Right kidney (tissue), 9 donors: ENCODE measurements at places on chromosomes 5 and 9.

DNA sequence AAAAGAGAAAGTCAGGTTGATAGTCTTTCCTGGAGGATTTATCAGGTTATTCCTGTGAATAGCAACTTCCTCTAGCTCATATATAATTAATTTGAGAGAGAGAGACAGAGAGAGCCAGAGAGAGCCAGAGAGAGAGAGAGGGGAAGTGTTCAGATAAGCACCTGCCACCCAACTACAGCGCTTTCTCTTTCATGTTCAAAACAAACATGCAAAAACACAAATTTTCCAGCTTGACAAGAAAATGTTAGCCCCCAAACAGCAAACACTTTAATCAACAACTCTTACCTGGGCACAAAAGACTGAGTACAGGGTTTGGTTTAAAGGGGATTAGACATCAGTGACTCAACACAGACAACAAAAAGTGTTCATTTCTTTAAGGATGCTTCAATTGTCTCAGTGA is 61.7 kb upstream of the PLPP6 start:
- DNase-seq: no peak

DNA sequence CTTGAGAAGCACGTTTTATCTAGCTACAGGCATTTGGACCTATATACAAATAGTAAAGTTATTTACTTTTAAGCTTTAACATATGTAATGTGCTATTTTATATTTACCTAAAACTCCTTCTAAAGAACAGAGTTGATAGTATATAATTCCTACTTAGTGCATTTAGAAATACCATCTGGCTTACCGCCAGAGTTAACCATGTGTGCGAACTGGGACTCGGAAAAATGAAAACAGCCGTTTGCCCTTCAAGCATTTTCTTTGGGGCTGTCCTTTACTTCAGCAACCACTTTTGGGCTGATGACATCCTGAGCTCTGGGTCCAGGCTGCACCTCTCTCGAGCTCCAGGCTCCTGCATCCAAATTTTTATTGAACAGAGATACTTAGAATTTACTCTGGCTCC is 21.9 kb upstream of the DHFR start:
- no peak for DNase-seq

GRCh38 chr9:98786750-98787510 is 9.4 kb downstream of the ANKS6 start:
- no peak for DNase-seq

- no peak for DNase-seq
These were observed 11.7 kb upstream of the IRF1 start for GRCh38 chr5:132501961-132502931.

DNA sequence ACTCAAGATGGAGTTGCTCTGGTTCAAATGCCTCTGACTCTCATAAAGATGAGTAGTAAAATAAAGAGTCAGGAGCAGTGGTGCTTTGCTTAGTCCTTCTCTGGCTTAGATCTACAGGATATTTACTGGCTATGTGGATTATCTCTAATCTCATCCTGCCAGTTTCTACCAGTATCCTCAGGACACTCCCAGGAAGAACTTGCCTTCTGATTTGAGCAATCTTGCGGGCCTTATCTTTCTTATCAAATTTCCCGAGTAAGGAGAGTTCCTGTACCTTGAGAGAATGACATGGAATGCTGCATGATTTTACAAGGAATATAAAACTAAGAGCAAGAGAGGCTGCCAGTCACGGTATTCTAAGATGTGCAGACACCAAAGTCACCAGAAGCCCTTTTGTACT is 364.0 kb downstream of the ARHGEF28 start:
- DNase-seq: no peak

DNA sequence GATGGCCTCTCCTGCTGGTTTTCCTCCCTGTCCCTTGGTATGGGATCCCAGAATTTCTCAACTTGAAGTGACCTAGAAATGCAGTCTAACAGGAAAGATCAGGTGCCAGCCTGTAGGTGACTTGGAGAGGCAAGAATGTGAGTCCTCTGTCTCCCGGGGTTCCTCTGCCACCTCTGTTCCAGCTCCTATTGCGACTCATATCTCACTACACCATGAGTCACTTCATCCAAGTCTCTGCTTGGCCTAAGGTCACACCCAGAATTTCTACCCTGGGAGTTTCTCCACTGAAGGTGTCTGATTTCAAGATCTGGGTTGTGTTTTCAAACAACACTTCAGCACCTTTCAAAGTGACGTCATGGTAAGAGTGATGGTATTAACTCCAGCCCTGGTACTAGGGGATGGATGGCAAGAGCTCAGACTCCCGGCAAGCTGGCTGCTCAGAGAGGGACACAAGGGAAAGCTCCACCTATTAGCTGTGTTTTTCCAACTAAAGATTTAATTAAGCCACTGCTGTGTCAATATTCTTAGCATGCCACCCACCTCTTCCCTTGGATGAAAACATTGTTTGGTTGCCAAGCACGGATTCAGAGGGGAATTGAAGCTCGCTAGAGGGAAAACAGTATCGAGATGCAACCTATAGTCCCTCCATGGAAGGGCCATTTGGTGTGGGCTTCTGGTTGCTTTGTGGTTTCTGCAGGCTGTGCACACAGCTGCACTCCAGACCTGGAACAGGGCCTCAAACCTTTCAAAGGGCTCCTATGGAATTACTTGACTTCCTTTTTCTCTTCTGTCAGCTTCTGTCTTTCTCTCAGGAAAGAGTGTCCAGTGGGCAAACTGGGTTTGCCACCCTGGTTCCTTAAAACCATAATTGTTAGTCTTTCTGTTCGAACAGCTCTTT is 205.7 kb downstream of the GAS1 start:
- DNase-seq: no peak

DNA sequence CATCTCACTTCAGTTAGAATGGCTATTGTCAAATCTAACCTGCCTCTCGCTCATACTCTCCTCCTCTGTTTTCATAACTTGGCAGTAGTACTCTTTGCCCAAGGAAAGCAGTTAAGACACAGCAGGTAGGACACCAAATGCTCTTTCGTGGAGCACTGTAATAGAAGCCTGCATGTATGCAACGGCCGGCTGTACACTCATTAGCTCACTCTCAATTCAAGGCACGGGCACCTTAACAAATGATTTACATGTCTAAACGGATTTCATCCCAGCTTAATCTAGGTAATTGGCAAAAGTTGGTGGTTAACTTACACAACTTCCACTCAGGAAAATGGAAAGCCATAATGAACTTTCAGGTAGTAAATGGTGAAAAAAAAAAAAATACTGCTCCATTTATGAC is 14.9 kb downstream of the DEPDC1B start:
- DNase-seq: no peak

- DNase-seq: no peak
These were observed 9.8 kb downstream of the CCNG1 start for GRCh38 chr5:163447191-163447590.

- no peak for DNase-seq
These were observed 183.0 kb downstream of the CDK5RAP2 start for GRCh38 chr9:120396931-120397330.

- DNase-seq: no peak
These were observed 158.1 kb downstream of the ATP10B start for GRCh38 chr5:160693831-160694465.

DNA sequence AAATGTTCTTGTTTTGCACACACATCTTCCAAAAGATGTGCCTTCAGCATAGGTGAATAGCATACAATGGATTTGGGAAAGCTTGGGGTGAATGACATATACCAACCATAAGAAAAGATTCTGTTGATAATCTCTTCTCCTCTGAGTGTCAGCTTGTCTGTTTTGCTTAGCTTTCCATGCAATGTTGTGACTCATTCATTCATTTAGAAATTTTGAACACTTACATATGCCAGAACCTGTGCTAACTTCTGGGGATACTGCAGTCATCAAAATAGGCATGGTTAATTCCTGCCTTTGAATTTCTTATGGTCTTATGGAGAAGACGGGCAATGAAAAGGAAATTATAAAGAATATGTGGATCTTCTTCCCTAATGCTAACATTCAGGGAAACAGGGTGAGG is 14.1 kb downstream of the ADRB2 start:
- DNase-seq: no peak

GRCh38 chr5:114657342-114658130 is 295.7 kb downstream of the KCNN2 start:
- DNase-seq: no peak

- DNase-seq: no peak
These were observed 147.1 kb upstream of the SLC30A5 start for GRCh38 chr5:68946728-68947127.

DNA sequence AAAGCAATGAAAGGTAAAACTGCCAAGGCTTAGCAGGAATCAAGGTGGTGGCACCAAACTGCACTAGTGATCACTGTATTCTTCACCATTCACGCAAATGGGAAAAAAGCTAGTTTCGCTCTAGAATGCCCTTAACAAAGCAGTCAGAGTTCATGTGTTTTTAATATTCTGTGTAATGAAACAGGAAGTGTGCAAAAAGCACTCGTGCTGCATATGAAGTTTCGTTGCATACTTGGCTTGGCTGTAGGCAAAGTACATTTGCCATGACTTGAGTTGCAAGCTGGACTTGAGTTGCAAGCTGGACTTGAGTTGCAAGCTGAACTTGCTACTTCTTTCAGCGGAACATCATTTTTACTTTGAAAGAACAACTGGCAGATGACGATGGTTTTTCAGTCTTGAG is 55.4 kb downstream of the FOXI1 start:
- no peak for DNase-seq

DNA sequence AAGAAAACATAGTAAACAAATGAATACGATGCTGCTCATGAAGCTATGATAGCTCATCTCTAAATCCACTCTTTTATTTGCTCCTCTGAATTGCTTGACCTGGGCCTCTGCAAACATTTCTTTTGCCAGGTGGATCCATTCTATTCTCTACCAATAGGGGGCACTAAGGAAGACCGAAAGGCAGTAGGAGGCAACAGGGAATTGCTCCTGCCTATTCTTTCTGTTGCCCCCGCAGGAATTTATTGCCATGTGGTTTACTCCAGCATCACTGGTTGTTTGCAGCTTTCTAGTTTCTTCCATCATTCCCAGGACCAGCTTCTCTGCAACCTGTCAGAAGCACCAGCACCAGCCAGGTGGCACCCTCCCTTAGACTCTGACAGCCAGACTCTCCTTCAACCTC is 5.3 kb downstream of the GAPT start:
- no peak for DNase-seq

- no peak for DNase-seq
These were observed 8.9 kb upstream of the C5orf58 start for GRCh38 chr5:170223906-170224305.

DNA sequence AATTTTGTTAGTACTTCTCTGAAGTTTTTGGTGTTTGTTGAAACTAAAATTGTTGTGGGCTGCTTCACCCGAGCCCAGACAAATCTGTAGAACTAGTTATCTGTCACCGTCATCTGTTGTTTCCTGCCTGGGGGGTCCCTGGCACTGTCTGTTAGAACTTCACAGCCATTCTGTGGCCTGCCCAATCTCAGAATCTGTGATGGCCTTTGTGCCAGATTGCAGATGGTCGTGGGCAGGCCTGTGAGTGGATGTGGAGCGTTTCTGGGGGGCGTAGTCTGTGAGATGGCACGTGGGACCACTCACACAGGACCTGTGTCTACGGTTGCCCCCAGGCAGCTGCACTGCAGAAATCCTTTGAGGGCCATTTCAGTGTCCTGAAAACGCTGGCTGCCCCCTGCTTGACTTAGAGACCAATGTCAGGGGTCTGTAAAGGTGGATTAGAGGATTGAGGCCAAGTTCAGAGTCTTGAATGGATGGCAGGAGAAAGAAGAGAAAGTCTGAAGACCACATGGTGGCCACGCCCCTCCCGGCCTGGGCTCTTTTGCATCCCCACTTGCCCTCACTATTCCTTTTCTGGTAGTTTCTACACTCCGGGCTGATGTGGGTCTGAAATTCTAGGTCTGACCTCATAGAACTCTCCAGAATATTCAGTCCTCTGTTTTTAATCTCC is 38.3 kb downstream of the TRIO start:
- DNase-seq: no peak

- DNase-seq: no peak
These were observed 62.6 kb upstream of the LRRTM2 start for GRCh38 chr5:138937392-138938387.

- no peak for DNase-seq
These were observed 215.5 kb upstream of the ACTBL2 start for GRCh38 chr5:57698086-57698485.

- DNase-seq: peak; percentile 46
These were observed 566.4 kb downstream of the EFNA5 start for GRCh38 chr5:107104040-107104995.

- DNase-seq: peak; percentile 7
These were observed 278.2 kb downstream of the PSAT1 start for GRCh38 chr9:78575081-78575480.

- DNase-seq: no peak
These were observed 244.3 kb downstream of the TAF11L14 start for GRCh38 chr5:17878541-17878940.

DNA sequence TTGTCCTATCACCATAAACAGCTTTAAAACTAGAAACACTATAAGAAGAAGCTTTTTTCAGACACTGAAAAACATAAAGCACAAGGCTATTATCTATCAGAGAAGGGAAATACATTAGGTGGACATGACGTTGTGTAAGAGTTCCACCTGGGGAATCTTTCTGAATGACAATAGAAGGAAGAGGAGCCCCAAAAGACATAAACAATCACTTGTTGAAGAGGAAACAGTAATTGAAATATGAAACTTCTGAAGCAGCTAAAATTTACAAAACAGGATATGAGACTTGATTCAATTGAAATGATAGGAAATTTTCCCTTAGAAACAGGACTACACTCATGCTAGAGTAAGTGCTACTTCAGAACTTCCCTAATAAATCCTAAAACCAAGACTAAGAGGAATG is 933.6 kb downstream of the EFNA5 start:
- DNase-seq: no peak

GRCh38 chr5:67333171-67333570 is 136.6 kb upstream of the CD180 start:
- no peak for DNase-seq

DNA sequence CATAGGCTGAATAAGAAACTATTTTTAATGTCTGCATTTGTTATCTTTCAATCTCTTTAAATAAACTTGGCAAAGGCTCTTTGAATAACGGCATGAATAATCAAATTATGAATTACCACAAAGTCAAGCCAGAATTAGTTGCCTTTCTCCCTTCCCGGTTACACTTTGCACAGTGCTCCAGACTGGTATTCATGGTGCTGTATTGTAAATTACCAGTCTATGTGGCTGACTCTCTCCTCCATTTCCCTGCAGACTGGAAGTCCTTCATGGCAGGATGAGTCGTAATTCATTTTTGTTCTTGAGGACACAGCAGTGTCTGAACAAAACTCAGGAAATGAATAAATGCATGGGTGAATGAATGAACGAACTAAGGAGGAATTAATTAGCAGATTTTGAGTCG is 142.9 kb downstream of the GNA14 start:
- DNase-seq: no peak

DNA sequence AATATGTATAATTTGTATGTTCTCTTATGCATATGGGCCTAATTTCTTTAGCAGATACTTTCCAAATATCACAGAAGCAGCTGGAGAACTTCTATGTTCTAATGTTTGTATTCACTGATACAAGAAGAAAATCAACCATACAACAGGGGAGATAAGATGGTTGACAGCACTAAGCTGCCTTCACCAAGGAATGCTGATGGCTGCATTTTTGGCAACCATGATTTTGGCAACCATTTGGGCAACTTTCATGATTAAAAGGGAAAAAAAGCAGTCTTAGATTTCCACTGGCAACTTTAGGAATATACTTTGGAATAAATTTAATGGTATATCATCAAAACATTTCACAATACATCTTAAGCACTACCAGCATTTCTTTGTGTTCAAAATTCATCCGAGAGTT is 740.3 kb upstream of the CDH6 start:
- no peak for DNase-seq

GRCh38 chr5:174175716-174176268 is 130.3 kb downstream of the NSG2 start:
- no peak for DNase-seq
